ENCODE measurements at places on chromosomes 6 and 20.
A peak's percentile ranks its signal among the peaks of the same experiment; 100 is the strongest.

GRCh38 chr20:3714092-3714491 lies 1.7 kb upstream of the SIGLEC1 start:
- no peak for DNase-seq

GRCh38 chr20:53782612-53783246 lies 189.1 kb upstream of the ZNF217 start:
- DNase-seq: no peak

- DNase-seq: no peak
Measured at GRCh38 chr6:19782588-19782987, 54.6 kb upstream of the ID4 start.

- DNase-seq: no peak
Measured at GRCh38 chr20:44658810-44659209, 7.3 kb upstream of the ADA start.

DNA sequence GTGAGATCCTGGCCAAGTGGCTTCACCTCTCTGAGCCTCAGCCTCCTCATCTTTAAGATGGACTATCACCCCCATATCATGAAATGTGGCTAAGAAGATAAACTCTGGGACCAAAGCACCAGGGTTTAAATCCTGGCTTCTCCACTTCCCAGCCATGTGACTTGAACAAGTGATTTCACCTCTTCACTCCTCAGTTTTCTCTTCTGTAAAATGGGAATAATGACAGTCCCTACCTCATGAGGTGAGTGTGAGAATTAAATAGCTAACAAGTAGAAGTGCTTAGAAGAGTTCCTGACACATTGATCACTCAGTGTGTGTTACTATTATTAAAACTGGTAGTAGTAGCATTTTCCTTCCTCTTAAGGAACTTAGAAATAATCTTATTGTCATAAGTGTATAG lies 516.9 kb upstream of the SULF2 start:
- no peak for DNase-seq

- no peak for DNase-seq
Measured at GRCh38 chr6:83215131-83216047, 22.2 kb downstream of the RWDD2A start.

GRCh38 chr6:30000156-30000791 lies 57.9 kb downstream of the HLA-A start:
- DNase-seq: no peak

DNA sequence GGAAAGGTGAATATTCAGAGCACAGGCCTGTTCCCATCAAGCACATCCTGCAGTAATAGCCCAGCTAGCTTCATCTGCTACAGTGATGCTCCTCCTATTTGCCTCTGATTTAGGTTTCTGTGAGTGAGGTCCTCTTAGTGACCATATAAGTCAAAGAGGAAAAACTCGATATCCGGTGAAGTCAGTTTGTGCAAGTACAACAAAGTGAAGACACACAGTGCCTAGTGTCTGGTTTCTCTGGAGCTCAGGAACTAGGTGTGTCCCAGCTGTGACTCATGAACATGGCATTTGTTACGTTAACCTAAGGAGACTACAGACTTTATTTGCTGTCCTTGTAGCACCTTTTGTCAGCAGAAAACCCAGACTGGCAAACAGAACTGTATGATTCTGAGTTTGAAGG lies 33.9 kb downstream of the EDN1 start:
- DNase-seq: no peak

- DNase-seq: no peak
Measured at GRCh38 chr6:63731930-63732329, 96.3 kb downstream of the PHF3 start.

GRCh38 chr20:18852318-18852717 lies 38.7 kb downstream of the SCP2D1 start:
- no peak for DNase-seq

GRCh38 chr6:109453594-109454495 lies 1.7 kb downstream of the MICAL1 start:
- DNase-seq: peak; percentile 62

GRCh38 chr6:36623547-36624459 lies 29.6 kb downstream of the SRSF3 start:
- peak; percentile 94 for DNase-seq

DNA sequence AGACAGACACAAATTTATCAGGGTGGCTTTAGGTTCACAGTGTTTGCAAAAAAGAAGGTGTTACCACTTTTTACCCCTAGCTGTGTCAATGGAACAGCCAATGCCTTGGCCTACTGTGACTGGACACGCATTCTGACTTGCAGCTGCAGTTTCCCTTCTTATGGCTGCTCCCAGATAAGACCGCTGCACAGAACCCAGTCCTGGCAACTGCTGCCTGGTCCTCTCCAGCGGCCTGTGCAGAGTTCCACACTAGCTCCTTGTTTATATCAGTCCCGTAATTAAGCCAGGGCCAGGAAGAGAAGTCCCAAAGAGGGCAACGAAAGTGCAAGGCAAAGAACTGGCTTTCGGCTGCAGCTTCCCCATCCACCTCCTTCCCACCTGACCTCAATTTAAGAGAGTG lies 283.0 kb downstream of the FOXC1 start:
- DNase-seq: no peak
